CD4-positive, alpha-beta T cell treated with Interferon alpha-2 for 1 hour (primary cell): ENCODE measurements at places on chromosomes 2 and 18.

DNA sequence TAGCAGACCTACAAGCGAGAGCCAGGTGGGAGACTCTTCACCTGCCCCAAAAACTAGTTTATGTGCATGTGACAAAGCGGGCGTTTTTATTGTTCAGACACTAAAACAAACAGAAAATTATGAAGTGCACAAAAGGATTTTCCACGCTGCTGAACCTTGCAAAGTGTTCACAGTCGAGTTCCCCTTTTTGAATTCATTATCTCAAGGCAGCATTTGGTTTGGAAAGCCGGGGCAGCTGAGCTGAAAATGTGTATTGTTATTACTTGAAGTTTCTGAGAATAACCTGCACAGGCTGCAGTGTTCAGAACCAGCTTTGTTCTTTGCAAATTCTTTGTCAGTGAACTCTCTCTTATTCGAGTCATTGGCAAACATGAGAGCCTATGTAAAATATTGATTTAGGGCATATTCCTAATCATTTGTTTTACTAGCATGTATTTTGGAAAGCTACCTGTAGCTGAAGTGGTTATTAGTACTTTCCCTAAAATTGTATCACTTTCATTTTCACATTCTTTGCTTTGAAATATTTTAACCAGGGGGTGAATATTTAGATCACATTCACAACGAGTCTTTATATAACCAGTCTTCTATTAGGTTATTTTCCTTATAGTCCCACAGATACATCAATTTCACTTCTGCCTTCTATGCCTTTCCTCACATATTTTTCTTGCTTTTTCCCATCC is 59.5 kb downstream of the LRRTM1 start:
- DNase-seq: no peak

GRCh38 chr2:174026122-174026845 is 61.1 kb upstream of the SP3 start:
- no peak for DNase-seq

DNA sequence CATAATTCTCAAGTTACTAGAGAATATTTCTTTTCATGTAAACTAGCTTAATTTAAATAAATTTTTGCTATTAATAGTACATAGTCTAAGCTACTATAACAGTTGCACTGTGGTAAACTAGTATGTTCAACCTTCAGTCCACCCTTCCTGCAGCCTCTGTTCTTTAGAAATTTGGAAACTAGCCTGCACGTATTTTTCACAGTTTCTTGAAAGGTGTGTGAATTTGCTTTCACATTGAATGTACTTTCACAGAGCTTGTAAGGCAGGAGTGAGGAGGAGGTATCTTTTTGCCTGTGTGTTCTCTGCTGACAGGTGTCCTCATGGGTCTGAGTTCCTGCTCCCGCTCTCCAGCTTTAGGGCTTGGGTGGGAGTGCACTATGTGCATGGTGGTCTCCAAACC is 117.5 kb downstream of the ATP9B start:
- DNase-seq: no peak

- DNase-seq: no peak
Measured at GRCh38 chr18:75439348-75439747, 11.8 kb upstream of the SMIM21 start.
